Stimulated activated CD4-positive, alpha-beta T cell treated with anti-CD3 and anti-CD28 coated beads, Interleukin-2, amount 100 ng/mL, for 48 hours (primary cell): ENCODE measurements at places on chromosomes 11 and 22.
A peak's percentile ranks its signal among the peaks of the same experiment; 100 is the strongest.

DNA sequence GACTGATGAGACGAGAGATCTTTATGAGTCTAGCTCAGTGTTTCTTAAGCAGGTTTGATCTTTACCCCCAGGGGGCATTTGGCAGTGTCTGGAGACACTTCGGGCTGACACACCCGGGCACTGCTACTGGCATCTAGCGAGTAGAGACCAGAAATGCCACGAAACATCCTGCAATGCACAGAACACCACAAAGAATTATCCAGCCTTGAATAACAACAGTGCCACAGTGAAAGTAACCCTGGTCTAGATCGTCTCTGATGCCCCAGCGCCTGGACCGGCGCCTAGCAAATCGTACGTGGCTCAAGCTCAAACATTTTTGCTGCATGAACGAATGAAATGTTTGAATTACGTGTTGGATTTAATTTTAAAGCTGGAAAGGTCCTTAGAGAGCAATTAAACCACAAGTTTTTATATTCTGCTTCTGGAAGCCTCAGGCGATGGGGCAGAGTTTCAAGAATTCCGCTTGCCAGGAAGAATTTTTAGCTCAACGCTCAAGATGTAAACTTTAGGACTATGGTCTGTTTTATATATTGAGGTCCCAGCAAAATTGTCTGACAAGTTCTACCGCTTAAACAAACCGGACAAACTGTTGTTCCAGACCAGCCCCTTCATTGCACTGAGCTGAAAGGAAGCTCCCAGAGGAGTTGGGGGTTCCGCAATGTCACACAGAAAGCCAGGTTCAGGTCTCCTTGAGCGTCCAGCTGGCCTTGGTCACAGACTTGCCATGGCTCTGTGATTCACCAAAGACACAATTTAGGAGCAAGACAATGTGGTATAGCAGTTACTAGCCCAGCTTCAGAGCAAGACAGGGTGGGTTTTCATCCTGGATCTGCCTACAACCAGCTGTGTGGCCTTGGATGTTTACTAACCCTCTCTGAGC, 44.2 kb upstream of the SMTN start:
- no peak for DNase-seq

- peak; percentile 37 for DNase-seq
These were observed 19.9 kb downstream of the CARS1 start for GRCh38 chr11:3037040-3037944.

- peak; percentile 80 for DNase-seq
These were observed 69.1 kb downstream of the NAT10 start for GRCh38 chr11:34174412-34175041.

DNA sequence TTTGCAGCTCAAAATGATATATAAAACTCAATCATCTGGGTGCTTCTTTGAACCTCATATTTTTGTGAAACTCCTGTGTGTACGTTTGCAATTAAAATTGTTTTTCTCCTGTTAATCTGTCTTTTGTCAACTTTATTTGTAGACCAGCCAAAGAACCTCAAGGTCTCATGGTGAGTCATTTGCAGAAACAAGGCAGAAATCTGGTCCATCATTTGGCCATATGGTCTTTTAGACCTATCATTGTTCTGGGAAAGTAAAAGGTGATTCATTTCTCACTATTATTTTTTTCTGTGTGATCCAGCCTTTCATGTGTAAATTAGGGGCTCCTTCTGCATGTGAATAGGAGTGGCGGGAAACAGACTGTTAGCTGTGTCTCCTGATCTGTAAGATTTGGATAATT, 399.1 kb upstream of the DDI1 start:
- DNase-seq = no peak

- no peak for DNase-seq
These were observed 76.4 kb downstream of the GGTLC2 start for GRCh38 chr22:22720724-22721261.

GRCh38 chr22:43529934-43530333, 118.1 kb downstream of the MPPED1 start:
- no peak for DNase-seq

GRCh38 chr11:72216638-72217037, at the start of gene FOLR2:
Gene FOLR2, plus strand, starts transcription at chr11:72216794. Its CDS starts 1,791 bp downstream, at chr11:72218585.
- no peak for DNase-seq

- no peak for DNase-seq
These were observed 98.1 kb downstream of the TEAD1 start for GRCh38 chr11:12772324-12772723.

- DNase-seq = no peak
These were observed 12.7 kb upstream of the MYO18B start for GRCh38 chr22:25729016-25729995.

GRCh38 chr11:61609000-61609979, 28.4 kb upstream of the SYT7 start:
- no peak for DNase-seq

DNA sequence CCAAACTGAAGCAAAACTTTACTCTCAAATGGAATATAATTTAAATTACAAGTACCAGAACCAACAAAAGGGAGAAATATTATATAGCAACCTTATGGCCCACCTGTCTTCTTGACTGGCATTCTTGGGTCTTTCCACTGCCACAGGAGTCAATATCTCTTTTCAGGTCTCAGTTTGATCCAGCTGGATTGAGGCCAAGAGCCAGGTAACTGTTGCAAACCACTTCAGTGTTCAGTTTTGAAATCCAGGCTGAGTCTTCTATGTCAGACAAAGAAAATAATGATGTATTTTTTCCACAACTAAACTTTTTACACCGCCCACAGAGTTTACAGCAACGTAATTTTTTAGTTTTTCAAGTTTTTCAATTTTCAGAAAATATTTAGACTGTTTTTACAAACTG, 648 bp downstream of the DLG2 start:
- no peak for DNase-seq

DNA sequence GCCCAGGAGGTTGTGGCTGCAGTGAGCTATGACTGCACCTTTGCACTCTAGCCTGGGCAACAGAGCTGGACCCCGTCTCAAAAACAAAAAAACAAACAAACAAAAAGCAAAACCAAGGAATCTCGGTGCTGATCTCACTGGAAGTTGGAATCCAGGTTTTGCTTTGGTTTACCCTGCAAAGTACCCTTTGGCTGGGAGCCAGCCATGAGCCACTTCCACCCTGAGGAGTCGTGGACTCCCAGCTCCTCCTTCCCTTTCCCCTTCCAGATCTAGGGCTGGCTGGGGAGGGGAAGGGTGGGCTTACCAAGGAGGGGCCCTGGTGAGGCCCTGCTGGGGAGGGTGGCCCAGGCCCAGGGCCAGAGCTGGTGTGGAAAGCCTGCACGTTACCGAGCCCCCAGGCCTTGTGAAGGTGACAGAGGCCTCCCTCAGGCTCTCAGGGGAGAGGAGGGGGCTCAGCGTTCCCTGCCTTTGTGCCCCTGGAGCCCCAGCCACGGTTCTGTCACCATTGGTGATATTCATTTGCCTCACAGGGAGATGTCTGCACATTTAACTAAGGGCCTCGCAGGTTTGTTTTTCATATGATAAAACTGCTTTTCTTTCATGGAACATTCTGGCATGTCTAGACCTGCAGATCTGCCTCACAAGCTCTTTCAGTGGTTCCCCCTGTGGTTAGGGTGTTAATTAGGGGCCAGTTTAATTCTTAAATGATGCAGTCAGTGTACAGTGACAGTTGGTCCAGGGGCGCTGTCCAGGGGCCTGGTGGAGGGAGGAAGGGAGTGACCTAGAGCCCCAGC, 29.0 kb downstream of the FBLN1 start:
- DNase-seq = no peak

GRCh38 chr11:126573325-126573978, 218.0 kb downstream of the ST3GAL4 start:
- no peak for DNase-seq

DNA sequence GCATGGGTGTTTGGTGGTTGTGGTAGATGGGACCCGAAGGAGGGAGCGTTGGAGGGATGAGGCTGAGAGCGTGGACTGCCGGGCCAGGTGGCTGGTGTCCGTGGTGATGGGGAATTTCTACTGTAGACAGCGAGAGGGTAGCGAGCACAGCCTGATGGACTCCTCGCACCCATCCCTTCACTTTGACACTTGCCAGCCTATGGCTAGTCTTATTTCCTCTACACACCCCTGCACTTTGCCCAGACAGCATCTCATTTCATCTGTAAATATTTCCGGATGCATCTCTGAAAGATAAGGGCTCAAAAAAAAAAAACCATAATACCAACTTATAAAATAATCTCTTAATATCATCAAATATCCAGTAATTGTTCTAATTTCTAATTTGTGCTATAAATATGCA, 5.8 kb downstream of the OMP start:
- DNase-seq = no peak

DNA sequence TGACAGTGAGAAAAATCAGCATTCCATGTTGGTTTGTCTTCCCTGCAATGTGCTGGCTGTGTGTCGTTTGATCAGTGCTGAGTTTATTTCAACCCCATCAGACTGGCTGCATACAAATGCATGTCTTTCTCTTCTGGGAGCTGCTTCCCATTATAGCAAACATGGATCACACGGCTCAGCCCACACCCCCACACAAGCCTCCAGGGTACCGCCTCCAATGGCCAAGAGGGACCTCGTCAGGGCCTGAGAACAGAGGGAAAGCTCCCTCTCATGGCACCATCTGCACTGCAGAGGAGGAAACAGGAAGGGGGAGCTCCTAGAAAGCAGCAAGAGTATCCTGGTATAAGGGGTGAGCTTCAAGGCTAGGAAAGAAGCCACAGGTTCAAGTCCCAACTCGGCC, 214.2 kb downstream of the LARGE1 start:
- DNase-seq = no peak

- no peak for DNase-seq
These were observed 522.6 kb downstream of the MN1 start for GRCh38 chr22:27278946-27279345.

GRCh38 chr22:38314933-38315822, 2.1 kb downstream of the CSNK1E start:
- no peak for DNase-seq

- DNase-seq = no peak
These were observed 22.1 kb upstream of the CHKA start for GRCh38 chr11:68143310-68143689.

- DNase-seq = no peak
These were observed 67.9 kb downstream of the MCM5 start for GRCh38 chr22:35467681-35468434.

- DNase-seq = peak; percentile 75
These were observed 18.2 kb downstream of the IFT27 start for GRCh38 chr22:36757668-36758211.

GRCh38 chr11:102226702-102227490, 90.4 kb upstream of the BIRC3 start:
- no peak for DNase-seq

DNA sequence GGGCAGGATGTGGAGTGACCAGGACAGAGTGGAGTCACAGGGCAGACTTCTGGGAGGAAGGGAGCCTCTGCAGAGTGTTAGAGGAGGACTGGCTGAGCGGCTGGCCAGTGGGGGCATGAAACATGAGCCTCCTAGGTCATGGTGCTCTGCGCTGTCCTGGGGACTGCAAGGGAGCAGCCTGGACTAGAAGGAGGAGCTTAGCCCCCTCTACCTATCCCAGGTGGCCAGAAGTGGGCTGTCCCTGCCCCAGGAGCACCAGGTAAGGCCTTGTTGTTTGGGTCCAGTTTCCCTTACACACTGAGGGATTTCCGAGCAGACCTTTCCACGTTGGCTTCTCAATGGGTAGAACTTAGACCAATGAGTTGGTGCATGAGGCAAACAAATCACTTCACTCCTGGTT, 7.4 kb downstream of the PKNOX2 start:
- no peak for DNase-seq

DNA sequence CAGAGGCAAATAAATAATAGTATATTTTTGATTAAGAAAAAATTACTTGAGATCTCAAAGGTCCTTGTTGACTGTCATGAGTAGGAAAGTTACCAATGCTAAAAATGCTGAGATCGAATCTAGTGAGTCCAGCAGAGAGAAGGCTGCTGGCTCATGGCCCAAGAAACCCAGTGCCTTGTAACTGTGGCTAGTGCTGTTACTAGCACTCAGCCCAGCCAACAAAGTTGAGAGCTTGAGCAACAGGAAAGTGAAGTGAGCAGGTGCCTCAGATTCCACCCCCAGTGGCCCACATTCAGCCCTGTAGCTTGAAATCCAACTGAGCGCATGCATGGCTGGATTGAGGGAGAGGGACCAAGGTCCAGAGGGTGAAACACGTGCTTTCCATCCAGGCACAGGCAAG, 398.2 kb downstream of the SHANK2 start:
- DNase-seq = no peak

DNA sequence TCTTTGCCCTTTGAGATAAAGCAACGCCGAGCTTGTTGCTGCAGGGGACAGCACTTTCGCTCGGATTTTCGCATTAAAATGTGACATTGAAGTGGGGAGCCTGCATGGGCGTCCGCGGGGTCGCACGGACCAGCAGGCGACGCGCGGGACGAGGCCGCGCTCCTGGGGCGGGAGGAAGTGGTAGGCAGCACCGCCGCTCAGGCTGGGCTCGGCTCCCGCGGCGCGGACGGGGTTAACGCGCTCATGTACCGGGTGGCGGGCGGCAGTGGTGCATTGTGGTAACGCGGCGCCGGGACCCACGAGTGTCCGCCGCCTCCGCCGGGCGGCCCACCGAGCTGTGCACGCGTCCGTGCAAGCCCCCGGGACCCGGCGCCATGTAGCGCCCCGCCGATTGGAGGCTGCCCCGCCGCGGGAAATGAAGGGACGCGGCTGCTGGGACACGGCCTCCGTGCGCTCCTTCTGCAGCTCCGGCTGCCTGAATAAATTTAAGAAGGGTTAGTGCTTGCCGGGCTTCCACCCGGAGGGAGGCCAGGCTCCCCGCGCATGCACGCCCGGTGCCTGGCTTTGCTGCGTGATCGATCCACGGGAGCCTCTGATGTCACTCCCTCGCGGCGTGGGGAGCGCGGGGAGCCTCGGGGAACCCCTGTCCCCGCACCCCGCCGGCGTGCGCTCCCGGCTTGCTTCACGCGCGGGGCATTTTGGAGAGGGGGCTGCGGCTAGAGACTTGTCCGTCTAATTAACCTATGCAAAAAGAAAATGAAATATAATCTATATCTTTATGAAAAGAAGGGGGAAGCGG, 127.7 kb downstream of the OSBP2 start:
- no peak for DNase-seq

DNA sequence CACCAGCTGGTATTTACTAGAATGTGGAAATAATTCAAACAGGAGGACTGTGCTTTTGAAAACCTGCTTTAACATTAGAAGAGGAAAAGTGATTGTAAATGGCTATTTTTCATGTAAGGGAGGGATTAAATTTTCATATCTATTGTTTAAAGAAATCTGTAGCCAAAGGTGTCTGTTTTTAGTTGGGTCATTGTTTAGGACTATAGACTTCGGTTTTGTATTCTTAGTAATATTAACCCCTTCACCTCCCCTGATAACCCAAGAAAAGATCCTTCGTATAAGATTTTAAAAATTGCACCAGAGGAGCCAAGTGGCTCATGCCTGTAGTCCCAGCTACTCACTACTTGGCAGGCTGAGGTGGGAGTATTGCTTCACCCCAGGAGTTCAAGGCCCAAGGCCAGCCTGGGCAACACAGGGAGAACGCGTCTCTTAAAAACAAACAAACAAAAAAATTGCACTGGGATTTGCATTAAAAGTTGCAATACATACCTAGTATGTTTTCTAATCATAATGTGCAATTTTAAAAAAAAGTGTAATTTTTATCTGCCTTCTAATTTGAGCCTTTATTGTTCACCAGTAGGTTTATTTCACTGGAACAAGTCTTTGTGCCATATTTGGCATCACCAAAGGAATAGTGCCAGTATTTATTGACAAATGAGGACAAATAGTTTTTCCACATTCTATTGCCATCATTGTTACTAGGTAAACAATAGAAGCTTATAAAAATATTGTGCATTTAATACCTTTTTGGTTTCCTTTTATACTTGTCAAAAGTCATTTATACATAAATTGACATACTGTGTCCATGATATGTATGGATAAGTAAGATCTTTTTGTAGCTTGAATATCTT, 34.3 kb downstream of the MTMR3 start:
- DNase-seq = no peak
